ENCODE measurements at places on chromosomes 4 and X. TPM values are rescaled to one million over a fixed set of nuclear protein-coding genes. Genes with fewer than 3 reads are reported as not detected.

GRCh38 chr4:72084587-72085011 lies 52.8 kb downstream of the NPFFR2 start:
- ATAC-seq = no peak

DNA sequence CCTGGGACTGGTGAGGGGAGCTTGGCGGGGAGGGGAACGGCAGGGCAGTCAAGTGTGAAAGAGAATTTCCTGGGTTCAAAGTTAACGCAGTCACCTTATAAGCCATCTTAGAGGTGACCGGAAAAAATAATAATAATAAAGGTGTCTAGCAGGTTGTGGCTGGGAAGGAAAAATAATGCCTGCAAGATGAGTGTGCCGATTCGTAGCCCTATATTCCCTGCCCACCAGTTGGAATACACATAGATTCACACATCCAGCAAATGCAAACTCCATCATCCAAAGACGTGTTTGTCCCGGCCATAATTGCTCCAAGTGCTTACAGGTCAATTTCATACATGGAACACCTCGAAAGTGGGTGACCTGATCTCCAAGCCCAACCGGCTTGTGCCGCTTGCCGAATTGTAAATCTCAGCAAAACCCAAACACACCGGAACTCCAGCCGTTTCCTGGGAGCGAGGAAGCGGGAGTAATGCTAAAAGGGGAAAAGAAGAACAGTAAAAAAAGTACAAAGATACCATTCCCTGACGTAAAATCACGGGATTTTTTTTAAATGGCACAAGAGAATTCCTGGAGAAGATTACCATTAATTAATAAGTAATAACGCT lies 1.3 kb upstream of the FAT1 start:
- no peak for ATAC-seq

GRCh38 chr4:164188236-164188635 lies 565.7 kb upstream of the SMIM31 start:
- no peak for ATAC-seq

GRCh38 chr4:38668203-38668971 lies 4.4 kb downstream of the KLF3 start:
- no peak for ATAC-seq

GRCh38 chrX:89034679-89035078 lies 287.7 kb downstream of the CPXCR1 start:
- no peak for ATAC-seq

GRCh38 chr4:23161787-23162186 lies 469.1 kb downstream of the GBA3 start:
- peak; percentile 52 for ATAC-seq

DNA sequence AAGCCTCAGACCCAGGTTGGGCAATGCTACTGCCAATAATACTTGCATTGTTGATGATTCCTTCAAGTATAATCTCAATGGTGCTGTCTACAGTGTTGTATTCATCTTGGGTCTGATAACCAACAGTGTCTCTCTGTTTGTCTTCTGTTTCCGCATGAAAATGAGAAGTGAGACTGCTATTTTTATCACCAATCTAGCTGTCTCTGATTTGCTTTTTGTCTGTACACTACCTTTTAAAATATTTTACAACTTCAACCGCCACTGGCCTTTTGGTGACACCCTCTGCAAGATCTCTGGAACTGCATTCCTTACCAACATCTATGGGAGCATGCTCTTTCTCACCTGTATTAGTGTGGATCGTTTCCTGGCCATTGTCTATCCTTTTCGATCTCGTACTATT lies 7.4 kb downstream of the LPAR4 start:
- no peak for ATAC-seq

DNA sequence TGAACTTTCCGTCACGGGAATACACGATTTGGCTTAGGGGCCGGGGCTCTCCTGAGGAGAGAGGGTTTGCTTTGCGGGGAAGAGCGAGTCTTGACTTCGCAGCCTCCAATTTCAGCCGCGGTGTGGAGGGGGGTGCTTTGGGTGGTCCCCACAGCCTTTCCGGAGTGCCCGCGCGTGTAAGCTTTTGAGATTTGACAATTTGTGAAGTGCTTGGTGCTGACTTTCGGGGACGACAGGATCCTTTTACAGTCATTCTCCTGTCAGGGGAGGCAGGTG lies 355 bp downstream of the SCML1 start:
- peak; percentile 2 for ATAC-seq

DNA sequence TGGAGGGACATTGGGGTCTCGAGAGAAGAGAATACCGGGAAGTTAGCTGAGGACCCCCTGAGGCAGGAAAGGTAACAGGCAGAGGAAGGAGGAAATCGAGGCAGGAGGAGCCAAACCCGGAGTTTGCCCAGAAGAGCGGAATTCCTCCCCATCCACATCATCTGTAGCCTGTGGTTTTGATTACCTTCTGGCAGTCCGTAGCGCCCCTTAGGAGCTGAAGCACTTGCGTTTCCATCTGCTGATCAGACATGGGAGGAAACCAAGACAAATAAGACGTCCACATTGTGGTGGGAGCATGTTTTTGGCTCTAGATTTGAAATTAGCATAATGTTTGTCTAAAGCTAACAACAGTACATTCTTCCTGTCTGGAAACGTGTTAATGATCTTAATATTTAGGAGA lies 26.8 kb upstream of the HMX1 start:
- ATAC-seq = no peak

- peak; percentile 71 for ATAC-seq
Observed at GRCh38 chr4:98609934-98610333, 48.5 kb downstream of the TSPAN5 start.

DNA sequence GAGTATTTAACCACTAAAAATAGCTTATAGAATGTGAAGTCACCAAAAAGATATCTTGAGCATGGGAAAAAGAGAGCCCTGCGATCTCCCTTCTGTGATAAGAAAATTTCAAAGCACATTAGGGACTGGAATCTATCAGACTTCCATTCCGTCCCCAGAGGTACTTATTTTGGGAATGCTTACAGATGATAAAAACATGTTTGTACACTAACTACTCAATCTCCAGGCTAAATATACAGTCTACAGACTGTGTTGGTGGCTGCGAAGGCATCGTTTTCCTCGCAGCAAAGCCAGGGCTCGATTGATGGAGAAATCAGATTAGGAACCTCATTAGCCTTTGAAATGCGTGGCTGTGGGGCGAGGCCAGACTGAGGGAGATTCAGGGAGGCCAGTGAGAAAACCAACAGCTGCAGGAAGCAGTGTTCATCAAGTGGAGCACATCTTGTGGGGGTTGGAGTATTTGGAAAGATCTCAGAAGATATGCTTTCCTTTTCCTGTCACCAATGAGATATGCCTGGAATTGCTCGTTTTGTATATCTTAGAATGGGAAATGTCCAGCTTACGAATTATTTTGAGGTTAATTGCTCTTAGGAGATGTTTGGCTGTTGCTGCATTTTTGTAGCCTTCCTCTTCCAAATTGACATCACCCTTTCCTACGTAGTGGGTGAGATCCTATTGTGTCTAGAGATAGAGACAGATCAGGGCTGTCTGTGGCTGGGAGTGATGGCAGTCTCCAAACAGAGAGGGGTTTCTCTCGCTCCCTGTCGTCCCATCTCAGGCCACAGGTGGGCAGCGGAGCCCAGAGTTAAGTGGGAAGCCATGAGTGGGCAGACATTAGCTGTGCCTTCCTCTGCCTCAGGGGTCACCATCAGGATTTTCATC lies 224.9 kb upstream of the FAT1 start:
- peak; percentile 44 for ATAC-seq

NIPAL1 gene
- 6.9 TPM for total RNA-seq

Data from motor neuron (in vitro differentiated cells).